ENCODE measurements at places on chromosomes 3 and 15. TPM values are rescaled to one million over a fixed set of nuclear protein-coding genes. Genes with fewer than 3 reads are reported as not detected.

DNA sequence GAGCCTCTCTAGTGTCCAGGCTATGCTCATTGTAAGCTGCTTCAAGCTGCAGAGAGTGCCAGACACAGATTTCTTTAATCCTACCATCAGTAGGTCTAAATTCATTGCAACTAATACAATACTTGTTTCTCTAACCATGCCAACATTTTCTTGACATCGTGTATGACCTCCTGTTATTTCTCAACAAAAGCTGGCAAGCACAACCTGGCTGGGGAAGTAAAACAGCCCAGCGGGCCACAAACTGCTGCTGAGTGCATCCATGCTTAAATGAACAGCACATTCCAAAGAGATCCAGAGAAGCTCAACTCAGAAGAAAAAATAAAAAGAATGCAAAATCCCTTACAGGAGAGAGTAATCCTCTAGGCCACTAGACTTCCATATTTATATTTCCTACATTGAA is 36.5 kb downstream of the GMNC start:
- DNase-seq, result no peak
- no peak overlapping the region for H3K4me3 ChIP-seq
- H3K36me3 ChIP-seq, result no peaks in the 10 kb centered on the region

DNA sequence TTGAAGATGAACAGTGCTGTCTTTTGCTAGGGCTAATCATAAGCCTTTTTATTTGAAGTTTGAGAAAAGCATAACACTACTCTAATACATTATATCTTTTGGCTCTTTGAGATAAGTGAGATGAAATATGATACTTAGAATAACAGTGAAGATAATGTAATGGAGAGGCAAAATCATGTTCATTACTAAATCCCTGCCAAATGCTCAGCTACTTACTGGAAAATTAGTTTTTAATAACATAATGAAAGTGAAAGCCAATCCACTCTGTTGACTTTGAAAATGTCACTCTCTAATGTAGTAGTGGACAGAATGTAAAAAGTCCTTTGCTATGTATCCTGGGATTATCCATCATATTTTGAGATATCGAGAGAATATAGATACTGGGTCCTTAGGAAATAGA is 35.9 kb upstream of the MYH15 start:
- H3K36me3 ChIP-seq, result peaks cover 18% of the 10 kb centered on the region
- no peak overlapping the region for H3K4me3 ChIP-seq
- H3K27ac ChIP-seq, result no peak overlapping the region
- no peak for DNase-seq

DNA sequence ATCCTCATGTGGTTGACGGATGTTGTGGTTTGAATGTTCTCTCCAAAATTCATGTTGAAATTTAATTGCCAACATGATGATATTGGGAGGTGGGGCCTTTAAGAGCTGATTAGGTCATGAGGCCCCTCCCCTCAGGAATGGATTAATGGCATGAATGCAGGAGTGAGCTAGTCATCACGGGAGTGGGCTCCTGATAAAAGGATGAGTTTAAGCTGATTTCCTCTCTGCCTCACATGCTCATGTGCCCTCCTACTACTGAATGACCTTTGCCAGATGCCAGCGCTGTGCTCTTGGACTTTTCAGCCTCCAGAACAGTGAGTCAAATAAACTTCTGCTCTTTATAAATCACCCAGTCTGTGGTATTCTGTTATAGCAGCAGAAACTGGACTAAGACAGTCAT is 111.2 kb downstream of the MYO5A start:
- H3K27ac ChIP-seq, result no peak overlapping the region
- H3K4me3 ChIP-seq, result no peak overlapping the region
- no peaks in the 10 kb centered on the region for H3K4me1 ChIP-seq
- no peaks in the 10 kb centered on the region for H3K36me3 ChIP-seq
- H3K27me3 ChIP-seq, result no peaks in the 10 kb centered on the region
- DNase-seq, result no peak

Gene GPR149
- total RNA-seq, result not detected

- DNase-seq, result no peak
- no peaks in the 10 kb centered on the region for H3K36me3 ChIP-seq
- H3K27me3 ChIP-seq, result no peaks in the 10 kb centered on the region
These were observed 187.2 kb downstream of the RORA start for GRCh38 chr15:61041886-61042285.

Gene FETUB
- total RNA-seq, result not detected

Gene ACAN
- not detected for total RNA-seq

DNA sequence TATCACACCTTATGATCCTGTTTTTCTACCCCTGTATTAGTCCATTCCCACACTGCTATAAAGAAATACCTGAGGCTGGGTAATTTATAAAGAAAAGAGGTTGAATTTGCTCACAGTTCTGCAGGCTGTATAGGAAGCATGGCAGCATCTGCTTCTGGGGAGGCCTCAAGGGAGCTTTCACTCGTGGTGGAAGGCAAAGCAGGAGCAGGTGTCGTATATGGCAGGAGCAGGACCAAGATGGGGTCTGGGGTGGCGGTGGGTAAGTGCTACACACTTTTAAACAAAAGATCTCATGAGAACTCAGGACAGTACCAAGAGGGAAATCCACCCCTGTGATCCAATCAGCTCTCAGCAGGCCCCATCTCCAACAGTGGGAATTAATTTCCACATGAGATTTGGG is 15.4 kb upstream of the SCAP start:
- H3K27me3 ChIP-seq, result no peaks in the 10 kb centered on the region
- no peak overlapping the region for H3K27ac ChIP-seq
- H3K4me3 ChIP-seq, result no peak overlapping the region

DNA sequence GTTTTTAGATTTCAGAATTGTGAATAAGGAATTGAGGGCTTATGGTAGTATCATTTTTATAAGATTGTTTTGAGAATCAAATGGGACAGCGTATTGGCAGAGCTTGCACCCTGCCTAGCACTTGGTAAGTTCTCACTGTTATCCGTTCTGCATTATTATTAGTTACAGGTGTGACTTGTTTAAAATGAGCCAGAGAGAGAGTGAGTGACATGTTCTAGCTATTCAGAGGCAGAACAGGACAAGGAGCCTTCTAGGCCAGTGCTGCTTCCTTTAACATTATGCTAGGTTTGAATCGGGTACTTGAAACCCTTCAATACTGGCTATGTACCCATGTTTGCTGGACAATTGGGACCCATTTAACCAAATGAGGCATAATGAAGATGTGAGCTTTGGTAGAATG is 133.7 kb downstream of the FILIP1L start:
- no peak overlapping the region for H3K4me3 ChIP-seq
- DNase-seq, result no peak
- no peak overlapping the region for H3K27ac ChIP-seq
- H3K4me1 ChIP-seq, result peaks cover 11% of the 10 kb centered on the region
- no peaks in the 10 kb centered on the region for H3K36me3 ChIP-seq
- no peaks in the 10 kb centered on the region for H3K27me3 ChIP-seq

Gene PIK3R4
- total RNA-seq, result 28.7 TPM

DNA sequence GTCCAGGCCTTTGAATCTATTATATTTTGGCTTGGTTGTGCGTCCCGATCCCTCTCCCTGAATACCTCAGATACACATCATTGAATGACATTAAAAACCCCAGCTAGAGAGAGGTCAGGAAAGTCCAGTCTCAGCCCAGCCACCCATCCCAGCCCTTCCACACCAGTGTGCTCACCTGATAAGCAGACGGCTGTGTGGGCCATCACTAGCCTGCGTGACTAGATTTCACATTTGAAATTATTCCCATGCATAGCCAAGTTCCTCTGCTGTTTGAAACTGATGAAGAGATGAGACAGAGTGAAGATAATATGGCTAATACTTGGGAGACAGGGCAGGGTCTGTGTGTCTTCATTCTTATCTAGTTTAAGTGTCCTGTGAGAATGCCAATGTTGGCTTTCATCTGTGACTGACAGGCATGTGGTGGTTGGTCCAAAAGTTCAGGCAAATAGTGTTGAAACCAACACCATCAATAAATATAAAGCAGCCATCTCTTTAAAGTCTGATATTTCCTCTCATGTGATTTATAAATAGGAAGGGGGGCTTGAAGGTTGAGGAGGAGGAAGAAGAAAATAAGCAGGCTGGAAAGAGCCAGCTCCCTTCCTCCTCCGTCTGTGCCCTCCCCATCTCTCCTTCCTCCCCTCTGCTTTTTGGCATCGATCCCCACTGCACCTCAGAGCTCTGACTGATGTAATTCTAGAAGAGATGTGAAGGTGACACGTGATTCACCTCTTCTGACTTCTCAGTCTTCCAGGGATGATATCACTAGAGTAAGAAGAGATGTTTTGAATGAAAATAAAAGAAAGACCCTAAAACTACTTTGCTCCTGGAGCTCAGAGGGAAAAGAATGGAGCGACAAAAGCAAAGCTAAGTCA is 5.1 kb downstream of the FAM43A start:
- no peaks in the 10 kb centered on the region for H3K27me3 ChIP-seq
- H3K36me3 ChIP-seq, result no peaks in the 10 kb centered on the region
- peaks cover 9% of the 10 kb centered on the region for H3K4me1 ChIP-seq
- H3K4me3 ChIP-seq, result no peak overlapping the region
- DNase-seq, result no peak
- no peak overlapping the region for H3K27ac ChIP-seq

DNA sequence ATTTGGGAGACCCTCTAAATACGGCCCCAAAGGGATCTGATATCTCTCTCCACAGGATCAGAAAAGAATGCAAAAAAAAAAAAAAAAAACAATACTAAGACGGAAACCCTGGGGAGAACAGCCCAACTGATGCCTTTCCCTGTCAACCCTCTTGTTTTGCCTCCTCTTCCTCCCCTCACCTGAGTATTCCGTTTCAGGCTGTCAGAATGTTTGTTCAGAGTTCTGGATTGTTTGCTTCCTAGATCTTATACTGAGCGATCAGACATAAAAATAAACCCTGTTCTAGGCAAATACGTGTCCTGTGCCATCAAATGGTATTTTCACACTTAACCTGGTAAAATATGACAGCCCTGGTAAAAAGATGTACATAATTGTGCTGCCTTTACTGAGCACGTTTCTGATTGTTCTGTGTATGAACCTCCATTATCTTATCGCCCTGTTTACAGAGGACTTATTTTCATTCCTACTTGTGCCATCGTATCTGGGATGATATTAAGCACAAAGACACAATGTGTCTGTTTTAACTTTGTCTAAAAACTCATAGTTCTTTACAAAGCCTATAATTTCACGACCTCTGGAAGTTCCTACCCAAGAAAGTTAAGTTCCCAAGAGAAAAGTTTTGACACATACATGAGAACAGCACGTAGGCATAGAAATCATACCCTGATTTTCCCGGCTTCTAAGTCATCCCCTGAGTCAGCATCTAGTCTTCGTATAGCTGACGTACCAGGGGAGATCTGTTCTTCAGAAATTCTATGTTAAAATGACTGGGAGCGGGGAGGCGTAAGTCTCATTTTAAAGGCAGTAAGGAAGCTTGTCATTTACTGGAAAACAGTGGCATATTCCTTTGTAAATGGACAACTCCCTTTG is 856 bp downstream of the ZBTB38 start:
- H3K4me1 ChIP-seq, result peaks cover 38% of the 10 kb centered on the region
- H3K4me3 ChIP-seq, result no peak overlapping the region
- H3K36me3 ChIP-seq, result no peaks in the 10 kb centered on the region
- H3K27me3 ChIP-seq, result no peaks in the 10 kb centered on the region
- no peak for DNase-seq
- peak overlapping the region; percentile 63 for H3K27ac ChIP-seq

Gene CLDN1
- 25.9 TPM for total RNA-seq

DNA sequence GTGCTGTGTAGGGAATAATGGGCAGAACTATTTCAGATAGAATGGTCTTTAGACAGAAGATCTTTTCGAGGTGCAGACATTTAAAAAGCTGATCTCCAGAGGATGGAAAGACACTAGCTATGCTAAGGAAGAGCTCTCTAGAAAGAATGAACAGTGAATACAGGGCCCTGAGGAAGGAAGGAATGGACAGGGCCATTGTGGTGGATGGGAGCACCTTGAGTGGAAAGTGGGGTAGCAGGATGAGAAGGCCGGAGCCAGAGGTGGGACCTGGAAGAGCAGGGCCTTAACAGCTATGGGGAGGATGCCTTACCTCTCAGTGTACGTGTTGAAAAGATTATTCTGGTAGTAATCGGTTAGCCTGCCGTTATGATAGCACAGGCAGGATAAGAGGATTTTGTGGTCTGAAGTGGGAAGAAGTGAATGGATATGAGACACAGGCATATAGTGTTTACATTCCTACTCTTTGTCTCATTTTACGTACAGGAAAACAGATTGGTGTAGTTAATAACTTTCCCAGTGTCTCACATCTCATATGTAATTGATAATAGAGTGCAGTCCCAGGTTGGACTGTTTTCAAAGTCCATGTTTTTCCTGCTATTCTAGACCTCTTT is 172.4 kb downstream of the KLHL25 start:
- no peaks in the 10 kb centered on the region for H3K4me1 ChIP-seq
- no peaks in the 10 kb centered on the region for H3K27me3 ChIP-seq
- no peak overlapping the region for H3K27ac ChIP-seq
- no peak overlapping the region for H3K4me3 ChIP-seq
- DNase-seq, result no peak

DNA sequence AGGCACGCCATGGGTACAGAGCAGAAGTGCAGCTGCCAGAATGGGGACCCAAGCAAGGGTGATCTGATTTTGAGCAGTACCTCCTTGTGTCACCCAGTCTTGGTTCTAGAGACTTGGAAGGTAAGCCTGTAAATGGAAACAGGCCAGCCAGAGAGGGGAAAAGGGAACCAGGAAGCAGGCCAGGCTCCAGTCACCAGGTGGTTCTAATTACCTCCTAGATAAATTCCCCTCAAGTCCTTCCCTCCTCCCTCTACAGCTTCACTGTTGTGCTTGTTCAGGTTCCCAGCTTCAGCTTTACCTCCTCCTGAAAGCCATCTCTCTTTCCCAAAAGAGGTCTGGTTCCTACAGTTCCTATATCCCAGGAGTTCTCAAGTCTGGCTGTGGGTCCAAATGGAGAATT is 58.8 kb upstream of the SLC7A14 start:
- H3K36me3 ChIP-seq, result no peaks in the 10 kb centered on the region
- H3K27me3 ChIP-seq, result no peaks in the 10 kb centered on the region
- H3K4me1 ChIP-seq, result no peaks in the 10 kb centered on the region
- no peak overlapping the region for H3K4me3 ChIP-seq

- no peak overlapping the region for H3K4me3 ChIP-seq
- no peaks in the 10 kb centered on the region for H3K4me1 ChIP-seq
- no peaks in the 10 kb centered on the region for H3K36me3 ChIP-seq
These were observed 10.5 kb upstream of the C3orf49 start for GRCh38 chr3:63808633-63809032.

GRCh38 chr15:77461486-77461885 is 40.8 kb downstream of the HMG20A start:
- DNase-seq, result no peak
- peaks cover 19% of the 10 kb centered on the region for H3K36me3 ChIP-seq
- H3K27ac ChIP-seq, result no peak overlapping the region
- no peak overlapping the region for H3K4me3 ChIP-seq

DNA sequence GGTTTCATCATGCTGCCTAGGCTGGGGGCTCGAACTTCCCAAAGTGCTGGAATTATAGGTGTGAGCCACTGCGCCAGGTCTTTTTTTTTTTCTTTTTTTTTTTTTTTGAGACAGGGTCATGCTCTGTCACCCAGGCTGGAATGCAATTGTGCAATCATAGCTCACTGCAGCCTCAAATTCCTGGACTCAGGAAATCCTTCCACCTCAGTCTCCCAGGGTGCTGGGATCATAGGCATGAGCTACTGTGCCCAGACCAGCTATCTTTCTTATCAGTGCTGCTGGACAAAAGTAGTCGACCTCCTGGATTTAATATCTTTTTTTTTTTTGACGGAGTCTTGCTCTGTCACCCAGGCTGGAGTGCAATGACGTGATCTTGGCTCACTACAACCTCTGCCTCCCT is 60.8 kb downstream of the TFDP2 start:
- no peaks in the 10 kb centered on the region for H3K36me3 ChIP-seq
- H3K4me1 ChIP-seq, result no peaks in the 10 kb centered on the region
- H3K27me3 ChIP-seq, result no peaks in the 10 kb centered on the region
- H3K4me3 ChIP-seq, result no peak overlapping the region
- no peak overlapping the region for H3K27ac ChIP-seq
- DNase-seq, result no peak

Gene CRTAP
- total RNA-seq, result 134 TPM
